ENCODE measurements at places on chromosomes 1 and 21.

- DNase-seq: peak; percentile 17
These were observed 62.6 kb upstream of the CLDN14 start for GRCh38 chr21:36542312-36543101.

DNA sequence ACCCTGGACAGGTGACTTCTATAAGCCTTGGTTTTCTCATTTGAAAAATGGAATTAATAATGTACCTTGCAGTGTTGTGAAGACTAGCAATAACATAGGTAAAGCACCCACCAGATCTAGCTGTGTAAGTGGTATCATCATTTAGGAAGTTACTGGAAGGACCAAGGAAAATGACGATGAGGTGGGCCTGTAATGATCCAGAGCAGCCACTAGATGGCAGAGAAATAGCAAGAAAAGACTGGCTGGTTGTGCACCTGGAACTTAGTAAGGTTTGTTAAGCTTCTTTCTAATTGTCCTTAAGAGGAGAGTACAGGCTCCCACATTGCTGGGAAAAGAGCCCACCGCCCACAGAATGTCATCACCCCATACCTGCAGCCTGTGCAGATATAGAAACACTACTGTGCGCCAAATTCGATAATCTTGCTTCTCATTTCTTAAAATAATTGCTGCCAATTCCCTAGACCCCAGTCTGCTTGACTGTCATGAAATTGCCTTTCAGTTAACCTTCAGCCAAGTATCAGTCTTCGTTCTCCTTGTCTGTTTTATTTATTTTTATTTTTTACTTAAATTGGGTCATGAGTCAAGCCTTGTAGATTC is 37.2 kb downstream of the WNT4 start:
- peak; percentile 30 for DNase-seq

GRCh38 chr1:147919896-147920295 is 8.3 kb upstream of the GPR89B start:
- no peak for DNase-seq

- peak; percentile 54 for DNase-seq
These were observed 22.0 kb downstream of the FOXO6 start for GRCh38 chr1:41383094-41383852.

GRCh38 chr1:1597275-1597930 is 2.5 kb downstream of the FNDC10 start:
- DNase-seq: peak; percentile 51

Measured in activated CD4-positive, alpha-beta T cell treated with anti-CD3 and anti-CD28 coated beads for 48 hours (primary cell).